ENCODE measurements at places on chromosomes 11 and 22. TPM values are rescaled to one million over a fixed set of nuclear protein-coding genes. Genes with fewer than 3 reads are reported as not detected.

- no peak for DNase-seq
Observed at GRCh38 chr11:45660729-45661438, 4.5 kb downstream of the CHST1 start.

- no peak for DNase-seq
Observed at GRCh38 chr22:43541462-43542407, 129.9 kb downstream of the MPPED1 start.

FGF3 gene
- total RNA-seq, result not detected

GRCh38 chr22:31977141-31977841, 33.0 kb downstream of the YWHAH start:
- peak; percentile 41 for DNase-seq

GRCh38 chr11:71499546-71499945, 27.5 kb upstream of the KRTAP5-7 start:
- no peak for DNase-seq

DNA sequence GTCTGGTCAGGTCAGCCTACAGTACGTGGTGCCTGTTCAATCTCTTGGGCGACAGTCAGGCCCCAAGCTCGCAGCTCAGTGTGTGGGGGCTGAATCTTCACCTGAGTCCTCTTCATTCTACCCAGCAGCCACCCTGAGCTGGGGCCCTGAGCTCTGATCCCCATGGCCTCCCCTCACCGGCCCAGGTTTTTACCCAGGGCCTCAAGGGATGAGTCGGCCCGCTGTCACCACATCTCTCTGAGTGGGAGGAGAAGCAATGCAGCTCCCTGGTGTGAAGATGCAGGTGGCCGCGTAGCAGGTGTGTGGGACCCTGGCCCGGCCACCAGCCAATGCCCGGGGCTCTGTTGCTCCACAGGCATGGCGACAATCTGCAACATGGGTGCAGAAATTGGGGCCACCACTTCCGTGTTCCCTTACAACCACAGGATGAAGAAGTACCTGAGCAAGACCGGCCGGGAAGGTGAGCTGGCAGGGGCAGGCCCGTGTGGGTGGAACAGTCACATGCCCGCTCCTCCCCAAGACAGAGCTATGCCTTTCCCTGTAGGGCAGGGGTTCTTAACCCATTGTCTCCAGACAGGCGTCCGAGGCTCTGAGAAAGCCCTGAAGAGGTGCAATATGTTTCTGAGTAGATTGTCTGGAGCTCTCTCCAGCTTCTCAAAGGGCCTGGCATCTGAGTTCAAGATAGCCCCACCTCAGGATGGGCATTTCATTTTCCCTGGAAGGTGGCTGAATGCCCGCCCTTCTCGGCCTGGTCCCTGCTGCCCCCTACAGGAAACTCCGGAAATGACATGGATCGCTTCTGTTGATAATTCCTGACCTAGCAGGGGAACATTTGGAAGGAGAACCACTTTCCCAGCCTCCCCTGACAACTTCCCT, 26.9 kb downstream of the POLR3H start:
- peak; percentile 56 for DNase-seq

GRCh38 chr11:76218449-76219178, 12.3 kb upstream of the WNT11 start:
- DNase-seq, result no peak

TMA7B gene
- total RNA-seq, result not detected

KRTAP5-1 gene
- total RNA-seq, result not detected

DNA sequence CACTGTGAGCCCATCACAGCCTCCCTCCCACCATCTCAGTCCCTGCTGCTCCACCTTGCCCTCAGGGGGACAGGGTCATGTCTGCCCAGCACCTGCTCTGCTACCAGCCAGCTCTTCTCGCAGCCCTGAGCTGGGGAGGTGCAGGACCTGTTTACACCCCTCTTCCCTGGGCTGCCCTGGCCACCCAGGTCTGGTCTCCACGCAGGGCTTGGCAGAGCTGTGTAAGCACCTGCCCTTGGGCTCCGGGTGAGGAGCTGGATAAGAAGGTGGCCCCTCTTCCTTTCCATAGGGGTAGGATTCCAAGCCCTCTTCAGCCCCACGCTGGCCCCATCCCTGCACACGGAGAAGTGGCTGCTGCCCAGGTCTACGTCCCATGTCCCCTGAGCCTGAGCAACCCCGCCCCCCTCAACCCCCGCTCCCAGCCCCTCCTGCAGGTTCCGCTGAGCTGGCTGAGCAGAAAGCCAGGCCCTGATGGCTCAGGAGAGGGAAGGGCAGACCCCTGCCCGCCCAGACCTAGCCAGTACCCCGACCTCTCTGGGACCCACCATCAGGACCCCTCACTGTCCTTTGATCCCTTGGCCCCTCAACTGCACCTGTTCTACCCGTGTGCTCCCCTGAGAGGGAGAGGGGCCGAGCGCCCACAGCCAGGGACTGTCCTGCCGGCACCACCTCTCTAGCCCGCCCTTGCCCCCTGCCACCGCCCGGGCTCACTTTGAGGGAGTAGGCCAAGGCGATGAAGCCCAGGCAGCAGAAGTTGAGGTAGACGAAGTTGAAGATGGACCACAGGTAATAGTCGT, 3.2 kb downstream of the IFITM10 start:
- DNase-seq, result peak; percentile 25

RCOR2 gene
- total RNA-seq, result 14.3 TPM

CDC42BPG gene
- under 0.01 TPM for total RNA-seq

DNA sequence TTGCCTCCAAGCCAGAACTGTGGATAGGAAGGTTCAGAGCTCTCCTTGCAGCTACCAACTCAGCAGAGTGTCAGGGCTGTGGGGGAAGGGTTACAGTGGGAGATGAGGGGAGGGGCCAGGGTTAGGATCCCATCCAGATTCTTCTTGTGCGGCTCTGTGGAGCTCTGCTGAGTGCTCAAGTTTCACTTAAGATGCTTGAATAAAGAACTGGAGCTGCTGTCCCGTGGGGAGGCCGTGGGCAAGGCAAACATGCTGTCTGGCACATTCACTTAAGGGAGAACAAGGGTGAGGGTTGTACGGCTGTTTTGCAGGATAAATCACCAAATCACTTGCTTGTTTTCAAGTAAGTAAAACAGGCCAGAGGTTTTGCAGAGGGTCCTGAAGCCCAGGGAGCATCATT, 197.1 kb downstream of the FAM76B start:
- DNase-seq, result no peak

GRCh38 chr11:63537293-63538101, 889 bp downstream of the PLAAT4 start:
- peak; percentile 60 for DNase-seq

DNA sequence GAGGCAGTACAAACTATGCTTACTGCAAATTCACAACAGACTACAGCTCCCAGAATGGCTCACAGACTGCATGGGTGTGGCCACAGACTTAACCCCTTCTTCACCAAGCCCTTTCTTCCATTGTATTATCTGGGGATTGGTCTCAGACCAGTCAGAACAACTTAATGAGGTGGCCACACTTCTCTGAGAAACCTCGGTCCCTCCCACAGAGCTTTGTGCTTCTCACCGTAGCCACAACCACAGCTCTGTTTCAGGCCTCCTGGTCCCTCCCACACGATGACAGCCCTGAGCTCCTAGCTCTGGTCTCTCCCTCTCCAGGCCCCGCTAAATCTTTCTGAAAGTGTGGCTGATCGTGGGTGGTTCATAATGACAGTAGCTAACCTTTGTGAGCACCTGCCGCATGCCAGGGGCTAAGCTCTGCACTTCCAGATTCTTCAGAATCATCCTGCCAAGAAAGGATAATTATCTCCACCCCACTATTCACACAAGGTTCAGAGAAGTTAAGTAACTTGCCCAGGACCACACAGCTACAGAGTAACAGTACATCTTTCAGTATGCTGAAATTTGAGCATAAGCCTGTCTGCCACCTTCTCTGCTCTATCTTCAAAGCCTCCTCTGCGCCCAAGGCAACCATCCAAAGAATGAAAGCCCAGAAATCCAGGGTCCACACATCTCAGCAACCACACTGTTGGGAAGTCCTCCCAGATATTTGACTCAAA, 5.4 kb downstream of the PDE2A start:
- DNase-seq, result no peak

DNA sequence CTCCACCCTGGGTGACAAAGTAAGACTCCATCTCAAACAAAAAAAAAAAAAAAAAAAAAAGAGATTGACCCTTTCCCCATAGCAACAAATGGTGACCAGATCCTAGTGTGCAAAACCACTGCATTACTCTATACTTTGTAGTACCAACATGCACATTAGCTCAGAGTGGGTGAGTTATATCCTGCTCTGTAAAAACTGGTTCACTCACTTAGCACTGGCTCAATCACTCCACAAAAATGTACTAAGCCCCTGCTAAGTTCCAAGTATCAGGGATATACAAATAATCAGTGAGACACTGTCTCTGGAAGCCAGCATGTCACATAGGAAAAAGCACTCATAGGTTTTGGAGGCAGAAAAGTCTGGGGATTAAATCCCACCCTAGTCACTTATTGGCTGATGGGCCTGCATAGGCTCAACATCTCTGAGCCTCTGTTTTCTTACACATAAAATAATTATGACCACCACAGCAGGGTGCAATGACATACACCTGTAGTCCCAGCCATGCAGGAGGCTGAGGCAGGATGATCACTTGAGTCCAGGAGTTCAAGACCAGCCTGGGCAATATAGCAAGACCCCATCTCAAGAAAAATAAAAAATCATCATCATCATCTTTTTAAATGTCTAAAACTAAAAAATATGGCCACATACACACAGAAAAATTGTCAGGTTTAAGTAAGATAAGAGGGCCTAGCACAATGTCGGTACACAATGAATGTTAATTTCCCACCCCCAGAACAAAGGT, 11.9 kb downstream of the FAM168A start:
- DNase-seq, result no peak

DNA sequence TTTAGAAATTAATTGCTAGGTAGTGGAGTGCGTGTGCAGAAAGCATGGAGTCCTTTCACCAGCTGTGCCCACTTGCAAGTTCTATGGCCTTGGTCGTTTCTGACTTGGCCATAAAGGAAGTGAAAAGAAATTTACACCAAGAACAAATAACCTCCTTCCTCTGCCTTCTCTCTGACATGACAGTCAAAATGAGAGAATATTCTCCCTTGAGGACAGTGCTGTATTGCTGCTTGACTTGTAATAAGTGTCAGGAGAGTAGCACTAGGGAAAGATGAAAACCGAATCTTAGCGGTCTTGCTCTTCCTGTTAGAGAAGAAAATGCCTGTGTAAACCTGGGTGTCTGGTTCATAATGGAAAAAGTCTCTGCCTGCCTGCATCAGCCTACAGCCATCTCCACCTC, 333.1 kb upstream of the RAG2 start:
- DNase-seq, result no peak

C11orf97 gene
- not detected for total RNA-seq

SRPRA gene
- 6.9 TPM for total RNA-seq

- peak; percentile 34 for DNase-seq
Observed at GRCh38 chr11:22666688-22667439, 453 bp downstream of the GAS2 start.

DNA sequence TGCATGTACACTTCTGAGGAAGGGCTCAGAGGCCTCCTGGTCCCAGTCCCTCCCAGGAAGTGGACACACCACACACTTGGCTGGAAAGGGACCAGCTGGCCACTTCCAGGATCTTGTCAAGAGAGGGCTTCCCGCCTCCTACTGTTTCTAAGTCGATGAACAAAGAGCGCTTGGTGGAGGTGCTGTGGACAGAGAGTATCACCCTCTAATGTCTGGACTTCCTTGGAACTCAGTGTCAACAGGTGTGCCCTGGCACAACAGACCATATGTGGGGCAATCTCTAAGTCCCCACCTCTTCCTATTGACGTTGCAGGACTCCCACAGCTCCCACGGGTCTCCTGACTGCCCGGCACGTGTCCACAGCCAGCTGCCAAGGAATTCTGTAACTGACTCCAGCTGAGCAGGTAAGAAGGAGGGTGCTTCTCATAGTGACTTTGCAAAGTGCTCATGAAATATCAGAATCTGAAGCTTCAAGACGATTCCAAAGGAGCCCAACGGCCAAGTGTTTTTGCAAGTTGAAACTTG, 16.1 kb downstream of the POU2AF1 start:
- DNase-seq, result no peak

DNA sequence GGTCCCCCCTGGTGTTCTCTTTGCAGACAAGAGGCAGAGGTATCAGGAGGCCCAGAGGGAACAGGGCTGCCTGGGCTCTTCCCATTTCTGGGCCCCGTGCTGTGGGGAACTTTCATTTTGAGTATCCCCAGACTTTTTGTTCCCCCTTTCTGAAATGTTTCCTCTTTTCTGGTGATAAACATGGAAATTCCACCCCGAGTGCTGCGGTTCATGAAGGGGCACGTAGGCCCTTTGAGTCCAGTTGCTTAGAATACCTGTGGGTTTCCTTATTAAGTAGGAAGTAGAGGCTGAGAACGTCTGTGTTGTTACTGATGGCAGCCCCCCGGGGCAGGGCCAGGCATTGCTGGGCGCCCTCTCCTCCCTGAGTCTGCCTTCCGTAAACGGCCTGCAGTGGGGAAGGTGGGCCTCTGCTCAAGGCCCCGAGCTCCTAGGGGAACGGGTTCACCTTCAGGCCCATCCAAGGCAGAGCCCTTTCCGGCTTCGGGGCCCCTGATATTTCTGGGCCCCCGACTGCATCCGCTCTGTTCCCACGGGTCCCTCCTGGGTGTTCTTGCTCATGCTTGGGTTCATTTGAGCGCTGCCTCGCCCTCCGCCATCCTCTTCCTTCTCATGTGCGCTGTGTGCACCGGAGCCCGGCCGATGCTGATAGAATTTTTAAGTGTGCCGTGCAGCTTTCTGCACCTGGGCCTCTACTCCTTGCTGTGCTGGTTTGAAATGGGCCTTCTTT, 12.0 kb downstream of the TBC1D22A start:
- DNase-seq, result no peak

GRCh38 chr11:66391322-66391721, 19.8 kb upstream of the SLC29A2 start:
- no peak for DNase-seq

GRCh38 chr11:20364341-20364792, 853 bp downstream of the HTATIP2 start:
- DNase-seq, result no peak

- DNase-seq, result no peak
Observed at GRCh38 chr11:16512198-16512898, 156.0 kb upstream of the SOX6 start.

HTR3B gene
- total RNA-seq, result 0.41 TPM

POU2AF2 gene
- total RNA-seq, result not detected

DNA sequence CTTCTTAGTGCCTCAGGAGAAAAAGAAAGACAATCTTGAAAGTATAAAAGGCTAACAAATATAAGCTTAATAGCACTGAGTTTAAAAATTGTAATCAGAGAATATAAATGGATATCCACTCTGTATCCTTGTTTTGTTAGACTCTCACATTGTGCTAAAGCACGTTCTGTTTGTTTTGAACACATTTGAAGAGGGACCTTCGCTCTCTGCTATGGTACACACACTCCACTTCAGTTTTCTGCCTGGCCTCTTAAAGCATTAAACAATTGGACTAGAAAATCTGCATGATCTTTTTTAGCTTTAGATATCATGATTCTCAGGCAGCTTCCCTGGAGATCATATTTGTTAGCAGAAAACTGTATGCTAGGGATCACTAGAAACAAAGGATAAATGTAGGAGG, 40.3 kb upstream of the PGR start:
- DNase-seq, result no peak

GRCh38 chr11:116173941-116174911, 598.6 kb downstream of the BUD13 start:
- DNase-seq, result no peak

GRCh38 chr11:69609351-69609750, 31.6 kb upstream of the CCND1 start:
- no peak for DNase-seq

- DNase-seq, result no peak
Observed at GRCh38 chr11:131656179-131656838, 285.9 kb downstream of the NTM start.

GRCh38 chr11:6746086-6746618, 25.6 kb downstream of the OR2AG2 start:
- no peak for DNase-seq
